AG04450 (cell line): ENCODE measurements at places on chromosomes 2 and 18. TPM values are rescaled to one million over a fixed set of nuclear protein-coding genes. Genes with fewer than 3 reads are reported as not detected.

DNA sequence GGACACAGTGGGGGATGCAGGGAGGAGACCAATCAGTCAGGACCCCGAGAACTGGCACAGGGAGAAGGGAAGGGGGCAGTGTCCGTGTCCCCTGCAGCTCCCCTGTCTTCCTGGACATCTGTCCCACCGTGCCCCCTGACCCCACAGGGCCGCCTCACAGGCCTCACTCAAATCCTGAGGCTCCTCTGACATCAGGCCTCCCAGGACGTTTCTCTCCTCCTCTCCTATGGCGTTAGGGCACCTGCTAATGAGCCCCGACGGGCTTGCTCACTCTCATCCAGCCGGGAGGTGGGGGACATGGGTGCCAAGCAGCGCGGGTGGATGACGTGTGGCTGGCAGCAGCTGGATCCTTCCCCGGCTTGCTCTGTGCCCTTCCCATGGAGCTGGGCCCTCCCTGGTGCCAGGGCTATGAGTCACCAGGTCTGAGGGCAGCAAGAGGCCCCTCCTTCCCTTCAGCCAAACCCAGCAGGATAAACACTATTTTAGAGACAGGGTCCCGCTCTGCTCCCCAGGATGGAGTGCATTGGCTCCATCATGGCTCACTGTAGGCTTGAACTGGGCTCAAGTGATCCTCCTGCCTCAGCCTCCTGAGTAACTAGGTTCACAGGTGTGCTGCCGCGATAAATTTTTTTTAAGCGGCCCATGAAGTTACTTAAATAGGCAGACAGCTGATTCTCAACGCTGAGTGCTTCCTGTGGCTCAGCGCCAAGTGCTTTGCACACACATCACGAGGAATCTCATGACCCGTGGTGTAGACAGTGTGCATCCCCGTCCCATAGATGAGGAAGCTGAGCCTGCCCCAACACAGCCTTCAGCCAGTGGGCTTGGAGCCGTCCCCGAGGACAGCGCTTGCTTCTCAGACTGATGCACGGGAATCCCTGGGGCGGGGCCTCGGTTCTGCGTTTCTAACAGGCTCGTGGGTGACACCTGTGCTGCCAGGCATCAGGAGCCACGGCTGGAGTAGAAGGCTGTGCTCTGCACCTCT, 64.5 kb upstream of the HDAC4 start:
- DNase-seq: no peak

The KIAA2012 gene
- polyA plus RNA-seq: 0.11 and 0.12 TPM in 2 replicates

The SCLY gene
- 11.2 TPM in 2 replicates for polyA plus RNA-seq

The DSC2 gene
- polyA plus RNA-seq: not detected in 2 replicates

- no peak for DNase-seq
Observed at GRCh38 chr2:224556381-224556780, 28.8 kb downstream of the CUL3 start.

- DNase-seq: no peak
Observed at GRCh38 chr2:52312486-52312885, 1280.6 kb upstream of the NRXN1 start.
